NCI-H1417 treated with DMSO at 0.1 percent for 48 hours (cell line): ENCODE measurements at places on chromosomes 7 and 10.

- DNase-seq = no peak
Observed at GRCh38 chr10:71666639-71667386, 52.8 kb downstream of the C10orf105 start.

- no peak for DNase-seq
Observed at GRCh38 chr7:67589183-67589582, 592.5 kb downstream of the TYW1 start.

GRCh38 chr7:101614939-101615302 is 14.2 kb downstream of the MYL10 start:
- no peak for DNase-seq

DNA sequence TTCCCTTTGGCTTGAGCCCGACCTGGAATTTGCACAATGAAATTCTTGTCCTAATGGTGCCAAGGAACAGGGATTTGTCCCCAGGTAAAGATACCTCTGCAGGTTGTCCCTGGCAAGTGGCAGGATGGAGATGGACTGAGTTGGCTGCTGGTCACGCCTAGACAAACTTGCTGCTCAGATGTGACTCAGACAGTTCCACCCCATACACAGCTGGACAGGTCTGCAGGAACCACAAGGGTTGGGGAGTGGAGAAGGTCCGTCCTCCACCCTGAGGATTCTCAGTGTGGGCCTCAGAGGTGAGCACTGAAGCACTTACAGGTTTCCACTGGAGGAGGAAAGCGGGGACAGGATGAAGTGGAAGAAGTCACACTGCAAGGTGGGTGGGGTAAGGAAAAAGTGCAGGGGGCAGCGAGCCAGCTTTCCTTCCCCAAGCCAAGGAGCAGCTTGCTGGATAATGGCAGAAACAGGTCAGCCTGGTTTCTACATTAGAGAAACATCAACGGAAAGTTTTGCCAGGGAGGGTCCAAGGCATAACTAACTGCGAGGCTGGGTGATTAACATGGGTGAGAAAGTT is 20.5 kb downstream of the ITPRIP start:
- DNase-seq = no peak

- no peak for DNase-seq
Observed at GRCh38 chr10:35377050-35377728, 40.9 kb downstream of the CCNY start.

- DNase-seq = no peak
Observed at GRCh38 chr10:36462194-36462593, 663.2 kb upstream of the ANKRD30A start.

DNA sequence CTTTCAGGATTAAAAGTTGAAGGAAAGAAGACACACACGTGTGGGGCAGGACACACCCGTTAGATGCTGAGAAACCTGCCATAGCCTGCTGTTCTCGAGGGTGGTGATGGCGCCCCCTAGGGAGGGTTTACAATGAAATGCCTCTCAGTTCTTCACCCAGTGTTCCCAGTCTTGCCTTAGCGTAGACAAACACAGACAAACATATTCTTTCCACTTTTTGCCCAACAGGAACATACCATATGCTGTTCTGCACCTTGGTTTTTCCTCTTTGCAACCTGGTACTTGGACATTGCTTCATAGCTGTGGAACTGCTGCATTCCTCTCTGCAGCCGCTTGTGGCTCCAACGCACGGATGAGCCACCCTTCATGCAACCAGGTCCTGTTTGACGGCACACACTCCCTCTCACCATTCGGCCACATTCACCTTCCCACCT is 23.3 kb upstream of the HSPA12A start:
- DNase-seq = no peak

- DNase-seq = no peak
Observed at GRCh38 chr10:130368761-130369560, 232.8 kb downstream of the GLRX3 start.

GRCh38 chr10:79025199-79025832 is 43.5 kb upstream of the ZMIZ1 start:
- no peak for DNase-seq

GRCh38 chr7:20326342-20326741 is 4.4 kb upstream of the ITGB8 start:
- DNase-seq = no peak

GRCh38 chr7:44142028-44142427 is 896 bp upstream of the MYL7 start:
- no peak for DNase-seq

DNA sequence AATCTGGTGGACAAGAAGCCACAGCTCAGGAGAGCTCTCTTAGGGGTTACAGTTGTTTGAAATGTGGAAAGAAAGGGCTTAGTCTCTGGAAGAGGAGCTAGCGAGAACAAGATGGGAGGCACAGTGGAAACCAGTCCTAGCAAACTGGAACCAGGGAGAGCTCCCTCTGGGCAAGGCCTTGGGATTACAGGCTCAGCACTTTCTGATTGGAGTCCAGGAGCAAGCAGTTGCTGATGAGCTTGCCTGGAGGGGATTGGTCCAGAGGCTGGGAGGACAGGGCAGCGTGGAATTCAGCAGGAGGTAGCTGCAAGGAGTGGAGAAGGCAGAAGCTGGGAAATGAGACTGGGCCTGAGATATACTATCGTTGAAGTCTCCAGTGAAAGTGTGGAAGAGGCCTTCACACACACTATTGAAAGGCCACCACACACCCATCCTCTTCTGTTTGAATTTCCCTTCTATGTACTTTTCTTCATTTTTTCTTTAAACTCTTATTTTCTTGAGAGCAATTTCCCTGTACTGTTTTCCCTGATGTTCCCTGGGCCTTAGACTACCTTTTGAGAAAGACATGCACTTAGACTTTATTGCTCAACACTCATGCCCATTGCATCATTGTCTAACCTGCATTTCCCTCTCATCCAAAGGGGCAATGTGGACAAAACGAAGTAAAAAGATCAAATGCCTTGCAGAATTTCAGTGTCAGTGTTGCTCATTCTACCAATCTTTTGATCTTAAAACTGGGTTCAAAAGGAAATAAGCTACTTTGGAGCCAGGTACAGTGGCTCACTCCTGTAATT is 57.8 kb upstream of the LANCL2 start:
- DNase-seq = no peak

- no peak for DNase-seq
Observed at GRCh38 chr7:19144661-19145433, at the start of gene FERD3L. FERD3L (minus strand) TSS chr7:19145421; CDS start chr7:19145362, 59 bp downstream.

DNA sequence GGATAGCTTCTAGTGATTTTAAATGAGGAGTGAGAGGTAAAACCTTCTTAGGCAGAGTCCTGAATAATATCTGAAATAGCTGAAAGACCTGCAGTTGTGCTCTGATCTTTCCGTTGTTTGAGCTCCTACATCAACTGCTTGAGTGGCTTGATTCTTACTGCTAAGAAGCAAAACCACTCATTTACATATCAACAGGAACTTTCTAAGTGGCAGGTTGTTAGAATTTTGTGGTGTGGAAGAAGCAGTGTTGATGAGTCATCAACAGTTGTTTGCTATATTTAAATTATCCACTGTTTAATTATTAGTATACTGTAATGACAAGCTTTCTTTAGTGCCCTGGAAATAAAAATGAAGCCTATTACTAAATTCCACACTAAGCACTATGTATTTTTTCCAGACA is 689.5 kb downstream of the DNAJB9 start:
- DNase-seq = no peak

DNA sequence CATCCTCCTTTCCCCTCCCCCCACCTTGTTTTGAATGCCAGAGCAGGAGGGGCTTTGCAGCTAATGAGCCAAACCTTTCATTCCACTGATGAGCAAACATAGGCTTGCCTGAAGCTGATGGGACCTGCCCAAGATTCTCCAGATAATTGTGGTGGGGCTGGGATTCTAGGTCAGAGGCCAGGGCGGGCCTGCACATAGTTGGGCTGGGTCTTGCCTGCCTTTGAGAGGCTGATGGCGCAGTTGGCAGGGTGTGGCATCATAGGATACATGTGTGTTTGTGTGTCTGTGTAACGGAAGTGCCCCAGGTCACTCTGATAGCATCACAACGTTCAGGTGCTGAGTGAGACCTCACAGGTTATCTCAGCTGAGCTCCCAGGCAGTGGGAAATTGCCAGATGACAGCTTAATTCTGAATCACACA is 22.9 kb downstream of the BTBD16 start:
- DNase-seq = no peak

- no peak for DNase-seq
Observed at GRCh38 chr10:108204528-108205305, 1040.2 kb upstream of the SORCS1 start.
